ENCODE measurements at places on chromosomes 7 and 10.

DNA sequence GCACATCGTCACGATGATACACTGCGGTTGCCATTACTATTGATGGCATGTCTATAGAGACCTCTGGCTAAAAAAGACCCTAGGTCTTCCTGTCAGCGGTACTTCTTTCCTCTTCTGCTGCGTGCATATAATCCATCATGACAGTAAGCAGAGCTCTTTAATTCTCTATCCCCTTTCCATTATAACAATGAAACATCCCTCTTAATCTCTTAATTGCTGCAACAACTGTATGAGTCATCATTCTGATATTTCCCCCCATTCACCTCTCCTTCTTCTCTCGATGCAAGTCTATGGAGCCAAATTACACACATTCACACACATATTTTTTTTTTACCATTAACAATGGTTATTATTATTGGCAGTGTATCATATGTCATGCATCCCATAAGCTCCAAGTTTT is 45.2 kb upstream of the AKR1E2 start:
- no peak for DNase-seq

DNA sequence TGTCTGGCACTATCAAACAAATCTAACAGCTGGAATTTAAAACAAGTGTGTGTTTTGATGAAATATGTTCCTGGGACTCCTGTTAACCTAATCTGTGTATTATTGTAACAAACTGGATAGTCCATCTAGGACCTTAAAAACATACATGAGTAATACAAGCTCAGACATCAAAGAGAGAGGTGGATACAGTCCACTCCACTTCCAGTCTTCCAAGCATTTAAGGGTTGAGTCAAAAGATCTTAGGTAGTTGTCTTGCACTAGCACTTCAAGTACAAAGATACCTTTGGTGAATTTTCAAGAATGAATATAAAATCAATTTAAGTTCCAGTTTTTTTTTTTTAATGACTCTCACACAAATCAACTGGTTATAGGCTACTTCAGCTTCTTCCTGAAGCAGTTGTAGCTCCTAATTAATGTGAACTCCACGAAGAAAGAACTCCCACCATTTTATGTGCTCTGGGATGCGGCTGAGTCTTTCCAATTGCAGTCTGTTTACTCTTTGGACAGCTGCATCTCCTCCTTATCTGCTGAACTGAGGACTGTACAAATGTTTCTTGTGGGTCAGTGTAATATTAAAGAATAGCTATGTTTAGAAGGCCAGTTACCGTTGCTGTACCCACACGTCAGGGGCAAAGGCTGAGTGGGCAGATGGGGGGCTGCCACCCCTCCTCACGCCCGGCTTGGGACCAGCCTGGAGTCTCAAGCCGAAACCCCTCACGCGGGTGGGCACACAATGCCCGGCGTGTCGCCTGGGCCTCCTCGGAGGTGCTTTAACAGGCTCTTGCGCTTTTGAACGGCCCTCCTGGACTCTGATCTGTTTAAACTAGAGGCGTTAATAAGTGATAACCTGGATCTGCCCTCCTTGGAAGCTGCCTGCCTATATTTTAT is 2.9 kb upstream of the IGF2BP3 start:
- no peak for DNase-seq

DNA sequence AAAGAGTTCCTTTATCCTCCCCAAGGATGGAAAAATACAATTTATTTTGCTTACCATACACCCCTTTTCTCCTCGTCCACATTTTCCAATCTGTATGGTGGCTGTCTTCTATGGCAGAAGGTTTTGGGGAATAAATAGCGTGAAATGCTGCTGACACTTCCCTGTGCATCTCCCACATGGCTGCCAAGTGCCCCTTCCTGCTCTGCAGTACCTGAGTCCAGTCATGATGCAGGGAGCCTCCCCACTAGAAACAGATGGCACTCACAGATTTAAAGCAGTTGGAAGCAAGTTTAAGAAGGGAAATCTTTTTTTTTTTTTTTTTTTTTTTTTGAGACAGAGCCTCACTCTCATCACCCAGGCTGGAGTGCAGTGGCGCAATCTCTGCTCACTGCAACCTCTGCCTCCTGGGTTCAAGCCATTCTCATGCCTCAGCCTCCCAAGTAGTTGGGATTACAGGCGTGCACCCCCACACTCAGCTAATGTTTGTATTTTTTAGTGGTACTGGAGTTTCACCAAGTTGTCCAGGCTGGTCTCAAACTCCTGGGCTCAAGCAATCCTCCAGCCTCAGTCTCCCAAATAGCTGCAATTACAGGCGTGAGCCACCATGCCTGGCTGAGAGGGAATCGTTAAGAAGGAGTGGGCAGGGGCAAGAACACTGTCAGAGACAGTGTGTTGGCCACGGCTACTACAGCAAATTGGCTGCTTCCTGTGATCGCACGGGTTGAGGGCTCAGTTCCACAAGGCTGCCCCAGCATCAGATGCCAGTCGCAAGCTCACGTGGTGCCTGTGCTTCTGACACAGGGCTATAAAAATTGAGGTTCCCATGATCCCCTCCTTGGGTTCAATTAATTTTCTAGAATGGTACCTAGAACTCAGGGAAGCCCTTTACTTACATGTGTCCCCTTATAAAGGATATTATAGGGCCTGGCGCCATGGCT is 5.3 kb upstream of the PILRA start:
- no peak for DNase-seq

GRCh38 chr7:155213385-155213784 is 84.3 kb upstream of the INSIG1 start:
- no peak for DNase-seq

- no peak for DNase-seq
Observed at GRCh38 chr10:77131214-77131613, 506.4 kb downstream of the KCNMA1 start.

GRCh38 chr7:108027239-108027638 is 24.3 kb upstream of the LAMB1 start:
- no peak for DNase-seq

DNA sequence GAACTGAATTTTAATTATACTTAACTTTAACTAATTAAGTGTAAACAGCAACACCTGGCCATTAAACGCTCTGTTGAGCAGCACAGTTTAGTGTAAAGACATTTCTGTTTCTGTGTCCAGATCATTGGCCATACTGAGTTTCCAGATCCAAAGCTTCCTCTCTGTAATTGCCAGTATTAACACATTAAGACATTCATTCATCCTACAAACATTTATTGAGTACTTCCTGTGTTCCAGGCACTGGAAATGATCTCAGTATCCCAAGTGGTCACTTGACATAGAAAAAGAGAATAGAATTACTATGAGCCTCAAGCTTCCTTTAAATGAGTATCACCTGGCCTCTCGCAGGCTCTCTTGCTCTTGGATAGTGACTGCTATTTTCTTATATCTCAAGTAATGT is 618.1 kb downstream of the SORCS3 start:
- no peak for DNase-seq

GRCh38 chr10:121732656-121733445 is 134.6 kb upstream of the FGFR2 start:
- DNase-seq, result no peak

DNA sequence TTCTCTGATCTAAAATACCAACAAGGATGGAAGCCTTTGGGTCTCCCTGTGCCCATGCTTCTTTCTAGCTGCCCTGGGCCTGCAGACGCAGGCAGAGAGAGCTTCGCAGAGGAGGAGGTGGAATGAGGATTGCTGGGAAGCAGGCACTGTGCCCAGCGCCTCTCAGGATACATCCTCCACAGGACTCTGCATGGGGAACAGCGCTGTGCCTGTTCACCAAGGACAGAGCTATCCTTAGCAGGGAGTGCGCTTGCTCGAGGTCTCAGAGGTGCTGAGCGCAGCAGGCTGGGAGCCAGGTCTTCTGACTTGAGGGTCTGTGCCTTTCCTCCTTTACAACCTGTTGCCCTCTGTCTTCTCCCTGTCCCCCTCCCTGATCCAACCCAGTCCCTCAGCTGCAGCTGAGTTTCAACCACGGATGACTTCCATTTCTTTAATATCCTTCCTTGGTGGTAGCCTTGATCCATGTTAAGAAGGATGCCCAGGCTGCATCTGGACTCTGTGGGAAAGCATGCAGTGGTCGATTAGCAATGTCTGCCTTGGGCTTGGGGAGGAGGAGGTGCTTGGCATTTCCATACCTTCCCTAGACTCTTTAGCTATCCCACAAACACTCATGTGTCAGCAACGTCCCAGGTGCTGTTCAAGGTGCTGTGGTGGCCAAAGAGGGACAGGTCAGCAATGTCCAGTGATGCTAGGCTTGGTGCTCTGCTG is 219.6 kb upstream of the GPR26 start:
- no peak for DNase-seq

DNA sequence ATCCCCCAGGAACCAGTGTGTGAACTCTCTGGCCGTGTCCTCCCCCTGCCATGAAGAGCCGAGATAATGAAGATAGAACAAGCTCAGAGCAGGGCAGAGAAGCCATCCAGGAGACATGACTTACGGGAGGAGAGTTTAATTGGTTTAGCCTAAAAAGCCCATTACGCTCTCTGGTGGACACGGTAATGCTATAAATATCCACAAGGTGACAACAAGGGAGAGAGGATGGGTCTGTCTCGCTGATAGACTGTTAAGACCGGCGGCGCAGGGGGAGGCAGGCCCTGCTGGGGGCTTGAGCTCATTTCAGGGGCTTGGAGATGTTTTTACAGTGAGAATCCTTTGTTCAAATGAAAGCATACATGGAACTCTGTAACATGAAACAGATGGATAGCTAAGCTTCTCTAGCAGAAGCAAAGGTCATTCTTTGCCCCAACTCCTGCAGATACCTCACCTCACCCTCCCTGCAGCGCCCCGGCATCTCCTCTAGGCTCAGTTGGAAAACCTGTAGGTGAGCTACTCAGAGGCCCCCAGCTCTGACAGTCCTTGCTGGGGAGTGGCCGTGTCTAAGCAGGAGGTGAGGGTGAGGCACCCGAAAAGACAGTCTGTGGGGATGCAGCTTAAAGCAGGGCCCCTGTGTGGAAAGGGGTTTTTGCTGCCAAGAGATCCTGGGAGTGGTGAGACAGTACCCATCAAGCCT is 40.8 kb upstream of the LOXL4 start:
- DNase-seq, result no peak

Measured in left ventricle myocardium superior (tissue), 1 donor.